Transverse colon (tissue), 4 donors: ENCODE measurements at places on chromosomes 2 and 18.

DNA sequence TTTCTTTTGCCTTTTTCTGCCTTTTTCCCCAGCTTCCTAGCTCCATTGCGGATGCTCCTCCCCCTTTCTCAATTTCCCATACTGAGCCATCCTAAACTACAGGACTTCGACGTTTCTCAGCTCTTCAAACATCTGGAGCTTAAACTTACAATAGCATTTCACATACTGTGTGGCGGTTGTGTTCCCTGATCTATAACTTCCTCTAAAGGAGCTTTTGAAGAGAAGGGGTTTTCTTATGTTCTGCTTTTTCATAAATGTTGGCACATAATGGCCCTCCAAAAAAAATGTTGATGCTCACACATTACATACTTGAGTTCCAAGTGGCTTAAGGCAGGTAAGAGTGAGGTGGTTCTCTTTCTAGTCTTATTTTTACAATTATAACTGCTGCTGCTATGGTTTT, 87.4 kb downstream of the RNF144A start:
- no peaks in the 10 kb centered on the region for H3K36me3 ChIP-seq
- H3K4me1 ChIP-seq: no peaks in the 10 kb centered on the region
- no peak overlapping the region for H3K4me3 ChIP-seq
- H3K27me3 ChIP-seq: no peaks in the 10 kb centered on the region
- DNase-seq: no peak

DNA sequence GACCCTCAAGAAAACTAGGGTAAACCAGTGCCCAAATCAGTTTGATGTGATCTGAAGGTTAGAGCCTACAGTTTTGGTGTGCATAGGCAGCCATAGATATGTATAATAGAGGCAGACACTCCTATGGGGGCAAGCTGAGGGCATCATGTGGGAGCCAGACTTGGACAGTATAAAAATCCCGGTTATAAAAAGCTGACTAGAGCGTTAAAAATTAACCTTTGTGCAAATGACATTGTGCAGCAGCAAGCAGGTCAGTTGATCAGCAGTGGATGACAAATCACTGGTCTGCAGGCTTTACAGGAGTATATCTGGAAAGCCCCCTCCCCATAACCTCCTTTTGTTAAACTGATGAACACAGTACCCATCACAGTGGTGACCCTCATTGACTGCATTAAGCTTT, 107.8 kb downstream of the CTNNA2 start:
- no peaks in the 10 kb centered on the region for H3K36me3 ChIP-seq
- no peak overlapping the region for H3K27ac ChIP-seq
- no peaks in the 10 kb centered on the region for H3K4me1 ChIP-seq
- H3K4me3 ChIP-seq: no peak overlapping the region
- no peak for DNase-seq

DNA sequence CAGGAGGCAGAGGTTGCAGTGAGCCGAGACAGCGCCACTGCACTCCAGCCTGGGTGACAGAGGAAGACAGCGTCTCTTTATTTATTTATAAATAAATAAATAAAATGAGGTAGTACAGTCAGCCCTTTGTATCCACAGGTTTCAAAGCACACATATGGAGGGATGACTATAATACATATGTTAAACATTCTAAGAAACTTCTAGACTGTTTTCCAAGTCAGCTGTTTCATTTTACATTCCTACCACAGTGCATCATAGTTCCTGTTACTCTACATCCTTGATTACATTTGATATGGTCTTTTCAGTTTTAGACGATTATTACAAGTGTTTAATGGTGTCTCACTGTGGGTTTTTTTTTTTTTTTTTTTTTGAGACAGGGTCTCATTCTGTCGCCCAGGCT, 157.6 kb downstream of the ATAD2B start:
- no peak overlapping the region for H3K4me3 ChIP-seq
- no peak for DNase-seq
- H3K36me3 ChIP-seq: no peaks in the 10 kb centered on the region
- H3K27ac ChIP-seq: no peak overlapping the region
- H3K4me1 ChIP-seq: no peaks in the 10 kb centered on the region

- H3K4me3 ChIP-seq: no peak overlapping the region
- no peaks in the 10 kb centered on the region for H3K4me1 ChIP-seq
- H3K27ac ChIP-seq: no peak overlapping the region
- DNase-seq: no peak
- no peaks in the 10 kb centered on the region for H3K36me3 ChIP-seq
Measured at GRCh38 chr2:115427436-115427835, 985.0 kb downstream of the DPP10 start.
